ENCODE measurements at places on chromosomes 16 and 17.

DNA sequence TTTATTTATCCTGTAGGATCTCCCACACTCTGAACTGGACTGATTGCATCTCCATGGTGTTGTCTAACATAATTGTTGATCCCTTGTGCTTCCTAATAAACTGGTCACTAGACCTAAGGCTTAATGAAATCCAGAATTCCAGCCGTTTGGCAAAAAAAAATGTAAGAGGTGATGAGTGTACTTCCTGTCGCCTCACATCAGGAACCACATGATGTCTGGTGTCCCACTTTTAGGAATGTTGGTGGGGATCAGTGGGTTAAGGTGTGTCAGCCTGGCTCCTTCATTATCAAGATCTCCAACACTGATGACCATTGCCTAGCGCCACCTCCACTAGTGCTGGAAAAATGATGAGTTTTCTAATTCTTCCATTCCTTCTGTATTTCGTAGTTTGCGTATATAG, 18.6 kb upstream of the LONP2 start:
- no peak for DNase-seq

GRCh38 chr16:27600381-27600780, 50.4 kb downstream of the KATNIP start:
- DNase-seq: no peak

GRCh38 chr16:3074860-3075522, 9.6 kb downstream of the IL32 start:
- peak; percentile 65 for DNase-seq

GRCh38 chr17:67531291-67531690, 154.2 kb downstream of the PITPNC1 start:
- peak; percentile 80 for DNase-seq

GRCh38 chr16:79436885-79437284, 163.7 kb downstream of the MAF start:
- DNase-seq: no peak

- no peak for DNase-seq
Measured at GRCh38 chr16:87560428-87561199, 41.7 kb upstream of the JPH3 start.

- peak; percentile 48 for DNase-seq
Measured at GRCh38 chr17:8976638-8977037, 11.1 kb upstream of the PIK3R5 start.

DNA sequence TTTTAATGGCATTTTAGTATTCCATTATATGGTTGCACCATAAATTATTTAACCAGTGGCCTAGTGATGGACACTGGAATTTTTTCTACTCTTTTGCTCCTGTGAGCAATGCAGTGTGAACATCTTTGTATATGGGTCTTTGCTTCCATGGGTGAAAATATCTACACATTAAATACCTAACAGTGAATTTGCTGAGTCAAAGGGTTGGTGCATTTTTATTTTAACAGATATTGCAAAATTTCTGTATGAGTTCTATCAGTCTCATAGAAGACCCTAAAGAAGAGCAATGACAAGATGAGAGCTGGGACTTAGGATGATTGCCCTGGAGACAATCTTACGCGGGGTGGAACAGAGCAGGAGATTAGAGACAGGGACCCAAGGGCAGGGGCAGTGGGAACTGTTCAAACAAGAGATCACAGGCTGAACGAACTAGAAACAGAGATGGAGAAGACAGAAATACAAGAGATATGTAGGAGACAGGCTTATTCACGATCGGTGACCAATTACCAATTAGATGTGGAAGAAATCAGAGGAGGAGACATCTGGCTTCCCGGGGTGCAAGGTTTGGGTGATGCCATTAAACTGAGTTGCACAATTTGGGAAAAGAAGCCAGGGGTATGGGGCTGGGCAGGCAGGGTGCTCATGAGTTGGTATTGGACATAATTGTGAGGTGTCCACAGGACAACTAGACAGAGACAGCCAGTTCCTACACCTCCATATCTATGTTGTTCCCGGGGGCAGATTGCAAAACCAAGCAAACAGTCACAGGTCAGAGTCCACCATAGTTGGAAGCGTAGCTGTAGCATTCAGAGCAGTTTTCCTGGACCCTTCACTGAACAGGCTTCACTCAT, 39.9 kb upstream of the LONP2 start:
- DNase-seq: no peak

DNA sequence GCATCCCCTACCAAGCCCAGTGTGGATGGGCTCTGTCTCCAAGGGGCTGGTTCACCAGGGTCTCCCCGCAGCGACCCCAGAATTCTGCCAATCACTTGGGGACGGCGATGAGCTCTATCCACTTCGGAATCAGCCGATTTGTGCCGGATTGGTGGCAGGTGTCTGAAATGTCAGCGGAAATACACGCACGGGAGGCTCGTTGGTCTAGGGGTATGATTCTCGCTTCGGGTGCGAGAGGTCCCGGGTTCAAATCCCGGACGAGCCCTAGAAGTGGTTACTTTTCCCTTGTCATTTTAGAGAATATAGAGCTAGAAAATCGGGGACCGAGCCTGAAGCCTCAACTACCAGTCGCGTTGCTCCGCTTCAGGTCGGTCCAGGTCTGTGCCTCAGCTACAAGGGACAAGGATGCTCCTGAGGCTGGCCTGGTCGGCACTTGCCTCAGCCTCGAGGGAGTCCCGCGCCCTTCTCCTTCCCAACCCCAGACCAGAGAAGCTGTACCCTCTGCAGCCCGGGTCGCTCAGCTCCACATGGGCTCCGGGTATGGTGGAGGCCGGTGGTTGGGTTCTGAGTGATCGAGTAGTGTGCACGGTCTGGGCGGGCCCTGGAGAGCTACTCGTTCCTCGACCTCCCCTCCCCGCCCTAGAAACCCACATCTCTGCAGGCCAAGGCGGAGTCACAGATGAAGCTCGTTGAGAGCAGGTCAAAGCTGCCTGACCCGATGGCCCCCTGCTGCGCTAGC, 16.0 kb upstream of the OR1F1 start:
- no peak for DNase-seq

GRCh38 chr16:4239020-4239419, 2.9 kb downstream of the SRL start:
- no peak for DNase-seq

DNA sequence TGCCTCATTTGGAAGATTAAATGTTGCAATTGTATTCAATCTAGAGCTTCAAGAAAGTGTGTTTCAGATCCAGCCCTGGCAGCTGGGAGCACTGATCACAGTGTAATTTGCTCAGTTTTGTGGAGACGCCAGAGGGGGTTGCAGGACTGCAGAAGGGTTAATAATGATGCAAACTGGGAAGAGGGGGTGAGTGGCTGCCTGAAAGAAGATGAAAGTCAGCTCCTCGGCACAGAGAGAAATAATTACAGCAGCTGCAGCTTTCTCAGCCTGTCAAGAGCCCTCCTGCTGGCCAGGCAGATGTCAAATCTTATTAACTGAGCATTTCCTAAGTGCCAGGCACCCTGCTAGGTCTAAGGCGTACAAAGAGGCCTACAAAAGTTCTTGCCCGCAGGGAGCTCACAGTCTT, 97.7 kb downstream of the ZNF18 start:
- DNase-seq: no peak

- DNase-seq: no peak
Measured at GRCh38 chr16:22213801-22214200, 7.7 kb downstream of the EEF2K start.

- DNase-seq: no peak
Measured at GRCh38 chr16:15598648-15599190, 44.2 kb downstream of the MARF1 start.

DNA sequence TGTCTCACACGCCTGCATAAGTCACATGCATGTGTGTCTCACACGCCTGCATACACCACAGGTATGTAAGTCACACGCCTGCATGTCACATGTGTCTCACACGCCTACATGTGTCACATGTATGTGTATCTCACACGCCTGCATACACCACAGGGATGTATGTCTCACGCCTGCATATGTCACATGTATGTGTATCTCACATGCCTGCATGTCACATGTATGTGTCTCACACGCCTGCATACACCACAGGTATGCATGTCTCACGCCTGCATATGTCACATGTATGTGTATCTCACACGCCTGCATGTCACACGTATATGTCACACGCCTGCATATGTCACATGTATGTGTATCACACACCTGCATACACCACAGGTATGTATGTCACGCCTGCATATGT, 13.8 kb upstream of the CDH15 start:
- DNase-seq: no peak

DNA sequence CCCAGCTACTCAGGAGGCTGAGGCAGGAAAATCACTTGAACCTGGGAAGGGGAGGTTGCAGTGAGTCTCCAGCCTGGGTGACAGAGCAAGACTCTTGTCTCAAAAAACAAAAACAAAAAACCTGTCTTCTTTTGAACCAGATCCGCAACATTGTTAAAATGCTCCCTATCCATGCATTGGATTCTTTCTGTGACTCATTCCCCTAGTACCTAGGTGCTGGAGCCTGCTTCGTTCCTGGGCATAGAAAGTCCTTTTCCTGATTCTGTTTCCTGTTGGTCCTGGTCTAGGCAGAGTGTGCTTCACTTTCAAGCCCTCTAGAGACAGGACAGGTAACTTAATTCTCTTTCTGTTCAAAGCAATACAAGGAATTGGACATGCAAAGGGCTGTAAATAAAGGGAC, 5.2 kb downstream of the EPN2 start:
- DNase-seq: no peak

DNA sequence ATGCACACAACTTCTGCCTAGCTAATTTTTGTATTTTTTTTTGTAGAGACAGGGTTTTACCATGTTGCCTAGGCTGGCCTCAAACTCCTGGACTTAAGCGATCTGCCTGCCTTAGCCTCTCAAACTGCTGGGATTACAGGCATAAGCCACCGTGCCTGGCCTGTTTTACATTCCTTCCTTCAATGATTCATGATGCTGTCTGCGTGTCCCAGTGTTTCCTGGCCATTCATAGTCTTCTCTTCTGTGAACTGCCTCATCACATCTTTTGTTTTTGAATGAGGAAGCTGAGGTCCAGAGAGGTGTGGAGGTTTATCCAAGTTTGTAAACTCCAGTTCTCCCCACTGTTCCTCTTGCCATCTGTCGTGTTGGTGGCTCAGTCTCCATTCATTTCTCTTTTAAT, 64.5 kb upstream of the MED9 start:
- DNase-seq: no peak

DNA sequence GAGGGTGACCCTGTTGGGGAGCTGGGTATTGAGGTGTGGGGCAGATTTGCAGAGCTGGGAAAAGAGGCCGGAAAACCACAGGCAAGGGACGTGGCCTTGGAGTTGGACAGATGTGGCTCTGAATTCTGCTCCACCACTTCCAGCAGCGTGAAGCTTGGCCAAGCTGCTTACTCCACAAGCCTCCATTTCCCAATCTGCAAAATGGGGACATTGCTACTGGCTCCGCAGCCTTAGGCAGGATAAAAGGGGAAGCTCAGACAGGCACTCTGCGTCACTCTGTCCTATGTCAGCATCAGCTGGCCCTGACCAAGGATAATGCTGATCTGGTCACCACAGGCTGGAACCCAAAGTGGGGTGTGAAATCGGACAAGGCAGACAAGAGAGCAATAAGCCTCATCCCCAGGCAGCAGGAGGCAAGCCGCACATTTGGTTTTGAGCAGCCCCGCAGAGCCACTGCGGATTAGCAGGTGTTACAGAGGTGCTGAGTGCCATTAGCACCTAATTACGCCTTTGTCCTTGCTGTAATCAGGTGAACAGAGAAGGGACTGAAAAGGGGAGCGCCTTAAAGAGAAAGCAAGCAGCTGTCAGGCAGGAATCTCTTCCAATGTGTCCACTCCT, 54.8 kb downstream of the SDK2 start:
- DNase-seq: no peak

DNA sequence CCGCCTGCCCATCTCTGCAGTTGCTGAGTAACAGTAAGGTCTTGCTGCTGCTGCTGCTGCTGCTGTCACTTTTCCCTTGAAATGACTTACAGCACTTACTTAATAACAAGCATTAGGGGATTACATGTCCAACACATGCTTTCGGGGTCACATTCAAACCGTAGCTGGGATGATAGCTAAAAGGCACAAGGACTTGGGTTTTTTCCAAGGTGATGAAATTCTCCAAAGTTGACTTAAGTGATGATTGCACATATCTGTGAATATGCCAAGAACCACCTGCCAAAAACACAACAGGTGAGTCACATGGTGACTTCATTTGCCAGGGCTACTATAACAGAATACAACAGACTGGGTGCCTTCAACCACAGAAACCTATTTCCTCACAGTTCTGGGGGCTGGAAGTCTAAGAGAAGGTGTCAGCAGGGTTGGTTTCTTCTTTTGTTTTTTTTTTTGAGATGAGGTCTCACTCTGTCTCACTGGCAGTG, 121.9 kb upstream of the TNRC6C start:
- DNase-seq: no peak

- no peak for DNase-seq
Measured at GRCh38 chr17:8056976-8057625, 18.2 kb downstream of the ALOX15B start.

Data from GM10248 (cell line).